NT2/D1 (cell line): ENCODE measurements at places on chromosomes 2 and 18.
A peak's percentile ranks its signal among the peaks of the same experiment; 100 is the strongest.

GRCh38 chr2:72148003-72148836 is 558 bp upstream of the CYP26B1 start:
- DNase-seq = no peak

DNA sequence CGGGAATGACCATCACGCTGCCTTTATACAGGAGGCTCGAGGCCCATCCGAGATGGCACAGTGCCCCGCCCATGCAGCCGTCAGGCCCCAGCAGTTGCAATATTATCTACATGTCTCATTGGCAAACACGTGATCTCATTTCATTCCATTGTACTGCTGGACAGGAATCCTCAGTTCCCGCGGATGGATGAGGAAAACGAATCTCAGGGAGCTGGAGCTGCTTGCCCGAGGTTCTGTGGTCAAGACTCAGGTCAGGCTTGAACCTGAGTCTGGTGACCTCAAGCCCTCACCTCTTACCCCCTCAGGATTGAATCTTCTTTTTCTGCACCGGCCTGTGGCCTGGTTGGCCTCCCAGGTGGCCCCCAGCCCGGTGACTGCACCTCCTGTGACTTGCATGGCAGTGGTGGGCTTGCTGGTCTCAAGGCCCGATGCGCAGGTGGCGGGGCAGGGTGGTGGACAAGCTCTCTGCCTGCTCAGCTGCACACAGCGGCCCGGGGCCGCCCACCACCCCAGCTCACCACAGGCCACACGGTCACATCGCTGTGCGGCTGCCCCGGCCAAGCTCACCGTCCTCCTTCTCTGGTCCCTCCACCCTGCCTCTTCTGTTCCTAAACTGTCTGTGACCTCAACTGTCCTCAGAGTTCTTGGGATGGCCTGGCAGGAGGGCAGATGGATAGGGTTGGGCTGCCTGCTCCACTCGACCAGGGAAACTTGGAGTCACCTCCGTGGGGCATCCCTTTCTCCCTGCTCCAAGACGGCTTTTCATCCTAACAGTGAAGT is 52.0 kb upstream of the HS6ST1 start:
- no peak for DNase-seq

- no peak for DNase-seq
These were observed 164.6 kb upstream of the SP5 start for GRCh38 chr2:170550501-170550900.

DNA sequence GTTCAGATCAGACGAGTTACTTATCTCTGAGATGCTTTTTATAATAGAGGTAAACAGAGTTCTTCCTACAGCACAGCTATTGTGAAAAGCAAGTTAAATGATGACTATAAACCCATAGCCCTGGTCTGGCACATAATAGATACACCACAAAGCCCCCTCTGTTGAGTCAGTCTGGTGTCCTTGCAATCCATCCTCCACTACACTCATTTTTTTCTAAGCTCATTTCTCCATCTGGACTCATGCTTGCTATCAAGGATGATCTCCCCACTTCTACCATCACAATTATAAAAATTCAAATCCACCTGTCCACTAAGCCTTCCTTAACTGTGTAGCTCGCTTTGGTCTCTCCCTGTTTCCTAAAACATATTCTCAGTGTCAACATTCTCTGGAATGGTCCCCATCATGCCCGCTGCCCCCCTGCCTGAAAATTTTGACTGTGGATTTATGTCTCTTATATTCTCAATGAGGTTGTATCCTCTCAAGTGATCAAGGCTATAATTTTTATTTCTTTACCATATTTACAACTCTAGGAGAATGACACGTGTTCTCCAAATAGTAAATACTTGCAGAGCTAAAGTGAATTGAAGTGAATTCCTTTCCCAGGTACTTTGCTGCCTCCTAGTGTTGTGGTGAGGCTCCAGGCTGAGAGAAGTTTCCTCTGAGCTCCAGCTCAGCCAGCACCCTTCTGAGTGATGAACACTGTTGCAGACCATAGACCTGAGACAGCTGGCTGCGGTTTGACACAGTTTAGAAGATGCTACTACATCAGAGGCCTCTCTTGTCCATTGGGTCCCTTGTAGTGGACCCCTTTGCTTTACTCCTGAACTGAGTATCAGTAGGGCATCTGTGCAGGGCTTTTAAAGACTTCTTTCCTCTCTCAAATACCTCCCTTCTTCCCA is 108.7 kb downstream of the DPP10 start:
- DNase-seq = peak; percentile 61

- DNase-seq = no peak
These were observed 156.8 kb downstream of the PAX3 start for GRCh38 chr2:222142027-222142426.

- no peak for DNase-seq
These were observed 36.8 kb downstream of the DRC1 start for GRCh38 chr2:26438526-26438925.

DNA sequence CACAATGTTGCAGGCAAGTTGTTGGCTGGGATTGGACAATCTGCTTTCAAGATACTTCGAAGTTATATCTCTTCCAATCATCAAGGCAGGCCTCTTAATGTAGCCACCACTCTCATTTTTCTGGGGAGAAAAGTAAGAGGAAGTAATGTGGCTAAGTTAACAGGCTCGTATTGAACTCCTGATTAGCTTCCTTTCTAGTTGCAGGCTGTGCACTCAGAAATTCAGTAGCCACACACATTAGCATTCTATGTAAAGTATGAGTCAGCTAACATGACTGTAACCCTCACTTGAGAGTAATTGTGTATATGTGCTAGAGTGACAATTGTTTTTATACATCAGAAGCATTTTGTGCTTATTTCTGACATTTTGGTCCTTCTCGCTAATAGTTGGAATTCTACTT is 3.3 kb downstream of the TWSG1 start:
- DNase-seq = no peak

- no peak for DNase-seq
These were observed 46.5 kb downstream of the ATIC start for GRCh38 chr2:215358312-215358845.

DNA sequence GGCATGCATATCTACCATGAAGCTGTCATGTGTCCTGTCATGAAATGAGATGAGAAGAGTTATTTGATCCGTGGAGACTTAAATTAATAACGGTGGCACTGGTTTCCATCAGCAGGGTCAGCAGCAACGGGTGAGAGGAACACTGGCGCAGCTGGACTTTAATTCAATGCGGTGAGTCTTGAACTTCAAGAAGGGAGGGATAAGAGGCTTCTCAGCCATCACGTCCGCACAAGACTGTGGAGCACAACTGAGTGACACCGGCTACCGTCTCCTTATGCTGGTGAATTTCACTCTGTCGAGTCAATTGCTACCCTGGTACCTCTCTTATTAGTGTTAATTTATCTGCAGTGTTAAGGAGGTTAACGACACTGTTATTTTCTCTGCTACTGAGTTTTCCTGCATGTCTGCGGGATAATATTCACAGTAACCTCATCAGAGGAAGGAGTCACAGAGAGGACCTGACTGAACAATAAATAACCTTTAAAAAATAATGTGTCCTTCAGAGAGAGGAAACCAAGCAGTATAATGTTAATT is 236.8 kb downstream of the EPHA4 start:
- DNase-seq = no peak

DNA sequence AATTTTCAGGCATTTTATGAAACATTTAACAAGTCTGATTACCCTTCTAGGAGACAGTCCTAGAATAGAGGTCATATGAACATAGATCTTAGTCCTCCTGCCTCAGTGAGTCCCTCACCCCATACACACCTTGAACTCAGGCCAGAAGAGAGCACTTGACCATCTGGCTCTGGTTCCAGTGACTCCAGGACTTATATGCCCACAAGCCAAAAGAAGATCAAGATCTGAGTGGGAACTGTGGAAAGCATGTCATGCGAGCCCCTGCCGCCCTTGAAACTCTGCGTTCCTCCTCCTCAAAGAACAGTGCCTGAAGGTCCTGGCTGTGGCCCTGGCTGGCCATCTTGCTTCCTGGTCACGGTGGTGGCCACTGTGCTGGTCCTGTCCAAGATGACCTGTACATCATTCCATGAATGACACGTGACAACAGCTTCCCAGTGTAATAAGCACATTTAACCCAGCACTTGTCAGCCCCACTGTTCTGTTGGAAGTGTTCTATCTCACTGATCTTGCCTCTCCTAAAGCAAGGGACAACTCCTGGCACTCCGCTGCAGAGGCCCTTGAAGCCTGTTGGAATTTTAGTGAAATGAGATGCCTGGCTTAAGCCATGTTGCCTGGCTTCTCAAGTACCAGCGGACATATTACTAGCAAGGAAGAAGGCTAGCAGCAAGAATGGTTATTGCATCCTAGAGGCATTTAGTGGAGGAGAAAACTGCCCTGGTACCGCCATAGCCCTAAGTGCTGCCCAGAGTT is 17.6 kb downstream of the TTC32 start:
- DNase-seq = no peak

DNA sequence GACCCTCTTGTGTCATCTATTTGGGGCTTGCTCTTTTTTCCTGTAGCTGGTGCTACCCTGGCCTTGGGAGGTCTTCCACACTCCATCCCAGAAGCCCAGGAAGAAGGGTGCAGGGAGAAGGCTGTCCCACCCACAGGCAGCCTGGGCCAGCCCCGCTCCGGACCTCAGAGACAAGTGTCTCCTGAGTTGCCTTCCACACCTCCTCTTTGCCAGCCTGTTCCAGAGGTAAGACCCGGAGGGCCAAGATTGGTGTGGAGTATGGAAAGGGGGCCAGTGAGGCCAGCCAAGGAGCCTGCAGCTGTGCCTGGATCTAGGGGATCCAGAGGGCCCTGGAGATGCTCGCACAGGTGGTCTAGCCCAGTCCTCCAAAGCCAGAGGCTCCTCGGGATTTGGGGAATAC is 40.5 kb downstream of the ST8SIA5 start:
- no peak for DNase-seq

DNA sequence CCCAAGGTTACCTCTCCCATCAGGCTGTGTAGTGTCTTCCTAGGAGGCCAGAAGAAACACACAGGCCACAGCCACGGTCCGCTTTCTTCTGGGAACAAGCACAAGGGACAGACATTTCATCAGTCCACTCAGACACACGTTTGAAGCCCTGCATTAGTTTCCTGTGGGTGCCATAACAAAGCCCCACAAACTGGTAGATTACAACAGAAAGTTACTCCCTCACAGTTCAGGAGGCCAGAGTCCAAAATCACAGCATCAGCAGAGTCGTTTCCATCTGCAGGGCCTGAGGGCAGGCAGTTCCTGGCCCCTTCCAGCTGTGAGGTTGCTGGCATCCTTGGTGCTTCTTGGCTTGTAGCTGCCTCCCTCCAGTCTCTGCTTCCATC is 8.8 kb upstream of the PRLH start:
- no peak for DNase-seq

- no peak for DNase-seq
These were observed 262.2 kb downstream of the PHLPP1 start for GRCh38 chr18:62977512-62977911.

- DNase-seq = no peak
These were observed 40.4 kb upstream of the RASGRP3 start for GRCh38 chr2:33436083-33436482.

- DNase-seq = no peak
These were observed 12.3 kb upstream of the RAPH1 start for GRCh38 chr2:203547356-203547755.

- DNase-seq = no peak
These were observed 181.1 kb downstream of the CCDC85A start for GRCh38 chr2:56364902-56365301.

DNA sequence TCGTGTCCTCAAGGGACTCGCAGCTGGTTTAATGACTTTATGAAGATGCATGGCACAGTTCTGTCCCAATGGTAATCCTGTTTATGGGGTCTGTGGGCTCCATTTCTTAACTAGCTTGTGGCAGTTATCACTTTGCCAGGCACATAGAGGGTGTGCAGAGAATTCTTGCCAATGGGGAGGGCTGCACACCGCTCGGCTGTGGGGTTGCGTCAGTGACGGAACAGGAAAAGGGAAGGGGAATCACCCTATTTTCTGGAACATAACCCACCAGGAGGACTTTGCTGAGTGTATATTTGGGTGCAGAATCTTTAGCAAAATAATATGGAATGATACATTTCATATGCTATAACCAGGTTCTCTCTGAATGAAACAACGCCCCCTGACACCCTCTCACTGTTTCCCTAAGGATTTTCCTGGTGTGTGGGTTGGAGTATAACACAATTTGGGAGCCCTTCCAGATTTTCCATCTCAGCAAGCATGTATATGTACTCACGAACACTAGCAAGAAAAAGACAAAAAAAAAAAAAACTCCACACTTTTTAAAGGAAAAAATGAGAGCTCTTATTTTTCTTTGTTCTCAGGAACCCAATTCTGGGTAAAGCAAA is 43.9 kb upstream of the TRIB2 start:
- DNase-seq = no peak

GRCh38 chr2:175560521-175561169 is 379.1 kb upstream of the ATP5MC3 start:
- DNase-seq = no peak

GRCh38 chr2:106565599-106565998 is 78.4 kb downstream of the CD8B2 start:
- no peak for DNase-seq

- no peak for DNase-seq
These were observed 1.5 kb downstream of the SLC39A10 start for GRCh38 chr2:195658541-195658890.

- no peak for DNase-seq
These were observed 137.7 kb downstream of the ASB1 start for GRCh38 chr2:238564286-238564920.

GRCh38 chr2:110772383-110772755 is 40.0 kb downstream of the ACOXL start:
- no peak for DNase-seq

DNA sequence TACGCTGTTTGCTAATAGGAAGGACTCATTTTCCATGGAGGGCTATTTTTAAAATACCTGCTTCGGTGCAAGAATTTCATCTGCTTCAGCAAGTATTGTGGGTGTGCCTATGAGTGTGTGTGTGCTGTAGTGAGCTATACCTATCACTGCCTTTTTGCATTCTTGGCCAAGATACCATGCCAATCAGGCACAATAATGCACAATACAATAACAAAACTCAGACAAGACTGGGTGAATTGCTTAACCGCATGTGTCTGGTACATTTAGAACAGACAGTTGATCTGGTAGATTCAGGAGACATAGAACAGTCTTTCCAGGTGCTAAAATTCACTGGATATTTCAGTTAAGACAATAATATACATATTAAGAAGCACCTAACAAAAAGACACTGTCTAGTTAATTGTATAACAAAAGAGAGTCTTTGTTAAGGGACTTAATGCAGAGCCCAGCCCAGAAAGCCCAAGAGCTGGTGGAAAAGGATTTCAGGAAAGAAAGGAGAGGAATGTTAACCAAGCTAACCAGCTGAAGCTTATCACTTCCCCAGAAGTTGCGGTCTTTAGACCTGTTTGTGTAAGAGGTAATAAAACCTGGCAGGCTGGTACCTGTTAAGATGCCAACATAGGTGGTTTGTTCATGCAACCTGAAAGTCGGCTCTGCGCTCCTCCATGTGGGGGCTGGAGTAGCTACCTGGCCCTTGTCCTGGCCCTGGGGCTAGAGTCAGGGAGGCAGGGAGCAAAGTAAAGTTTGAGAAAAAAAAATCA is 153.3 kb upstream of the RBMS1 start:
- peak; percentile 28 for DNase-seq

GRCh38 chr2:3634596-3635121 is 23.3 kb upstream of the ALLC start:
- no peak for DNase-seq

GRCh38 chr2:41989501-41990180 is 58.2 kb upstream of the PKDCC start:
- no peak for DNase-seq

GRCh38 chr2:232973011-232973735 is 39.9 kb downstream of the NGEF start:
- no peak for DNase-seq

GRCh38 chr2:38578832-38579231 is 23.9 kb downstream of the HNRNPLL start:
- no peak for DNase-seq
